ENCODE measurements at places on chromosomes 2 and 18.

DNA sequence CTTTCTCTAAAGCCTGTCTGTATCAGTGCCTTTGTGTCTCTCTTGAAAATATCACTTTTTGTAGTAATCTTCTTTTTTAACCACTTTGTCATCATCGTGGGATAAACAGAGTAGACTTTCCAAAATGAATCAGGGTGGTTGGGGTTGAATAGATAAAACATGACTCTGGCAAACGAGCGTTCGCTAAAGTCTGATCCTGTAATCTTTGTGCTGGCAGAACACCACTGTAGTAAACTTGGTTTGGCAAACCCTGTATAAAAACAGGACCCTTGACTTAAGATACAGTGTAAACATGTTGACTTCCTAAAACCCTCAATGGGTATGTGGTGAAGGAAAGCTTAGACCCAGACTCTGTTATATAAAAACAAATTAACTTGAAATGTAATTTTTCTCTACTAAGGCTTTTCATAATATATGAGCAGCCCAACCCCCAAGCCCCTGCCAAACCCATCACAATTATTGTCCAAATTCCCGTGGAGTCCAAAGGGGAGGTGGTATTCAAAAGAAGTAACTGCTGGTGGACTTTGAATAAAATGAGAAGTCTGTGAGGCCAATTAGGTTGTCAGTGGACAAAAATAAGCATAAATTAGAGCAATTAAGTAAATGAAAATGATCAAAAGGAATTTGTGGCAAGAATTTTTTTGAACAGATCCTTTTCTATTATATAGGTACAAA is 52.2 kb downstream of the COLEC12 start:
- no peak overlapping the region for H3K27ac ChIP-seq
- H3K4me3 ChIP-seq, result no peak overlapping the region
- peaks cover 20% of the 10 kb centered on the region for H3K27me3 ChIP-seq
- no peaks in the 10 kb centered on the region for H3K36me3 ChIP-seq

GRCh38 chr2:104254017-104254416 is 599.9 kb upstream of the POU3F3 start:
- no peaks in the 10 kb centered on the region for H3K4me1 ChIP-seq
- no peak overlapping the region for H3K27ac ChIP-seq
- no peaks in the 10 kb centered on the region for H3K27me3 ChIP-seq
- no peak overlapping the region for H3K4me3 ChIP-seq
- H3K36me3 ChIP-seq, result no peaks in the 10 kb centered on the region
- no peak for DNase-seq

- no peak overlapping the region for H3K4me3 ChIP-seq
- H3K27me3 ChIP-seq, result no peaks in the 10 kb centered on the region
- H3K4me1 ChIP-seq, result no peaks in the 10 kb centered on the region
- DNase-seq, result no peak
- H3K36me3 ChIP-seq, result peaks cover 99% of the 10 kb centered on the region
Observed at GRCh38 chr2:117933884-117934354, 80.0 kb downstream of the CCDC93 start.

DNA sequence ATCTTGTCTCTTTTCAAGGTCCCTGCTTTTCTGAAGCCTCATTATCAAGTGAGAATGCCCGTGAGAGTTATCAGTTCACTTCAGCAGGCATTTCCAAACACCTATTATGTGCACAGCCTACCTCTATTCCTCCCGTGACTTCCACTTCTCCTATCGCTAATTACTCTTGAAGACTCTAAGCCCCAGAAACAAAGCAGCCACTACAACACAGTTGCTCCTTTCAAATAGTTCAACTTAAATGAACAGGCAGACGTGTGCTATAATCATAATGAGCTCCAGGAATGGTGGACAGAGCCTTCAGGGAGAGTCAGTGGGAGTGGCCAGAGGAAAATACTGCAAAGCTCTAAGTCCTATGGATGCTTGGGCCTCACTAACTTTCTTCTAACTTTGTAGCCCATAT is 159.0 kb downstream of the RDH14 start:
- DNase-seq, result no peak

GRCh38 chr2:196276421-196276820 is 105.0 kb upstream of the STK17B start:
- peak overlapping the region; percentile 93 for H3K27ac ChIP-seq
- H3K27me3 ChIP-seq, result no peaks in the 10 kb centered on the region
- peaks cover 66% of the 10 kb centered on the region for H3K4me1 ChIP-seq
- DNase-seq, result no peak
- peak overlapping the region; percentile 56 for H3K4me3 ChIP-seq
- H3K36me3 ChIP-seq, result no peaks in the 10 kb centered on the region

DNA sequence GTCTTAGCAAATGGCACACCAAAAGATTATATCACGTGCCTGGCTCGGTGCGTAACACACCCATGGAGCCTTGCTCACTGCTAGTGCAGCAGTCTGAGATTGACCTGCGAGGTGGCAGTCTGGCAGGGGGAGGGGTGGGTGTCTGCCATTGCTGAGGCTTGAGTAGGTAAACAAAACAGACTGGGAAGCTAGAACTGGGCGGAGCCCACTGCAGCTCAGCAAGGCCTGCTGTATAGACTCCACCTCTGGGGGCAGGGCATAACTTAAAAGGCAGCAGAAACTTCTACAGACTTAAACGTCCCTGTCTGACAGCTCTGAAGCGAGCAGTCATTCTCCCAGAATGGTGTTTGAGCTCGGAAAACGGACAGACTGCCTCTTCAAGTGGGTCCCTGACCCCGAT is 55.9 kb upstream of the FSHR start:
- H3K27ac ChIP-seq, result no peak overlapping the region
- H3K36me3 ChIP-seq, result no peaks in the 10 kb centered on the region
- H3K27me3 ChIP-seq, result no peaks in the 10 kb centered on the region
- H3K4me3 ChIP-seq, result no peak overlapping the region
- H3K4me1 ChIP-seq, result no peaks in the 10 kb centered on the region

- no peaks in the 10 kb centered on the region for H3K27me3 ChIP-seq
- no peak overlapping the region for H3K4me3 ChIP-seq
- DNase-seq, result no peak
- no peaks in the 10 kb centered on the region for H3K36me3 ChIP-seq
Observed at GRCh38 chr18:49731421-49731841, 81.9 kb downstream of the ACAA2 start.

GRCh38 chr2:177688844-177689243 is 296.3 kb downstream of the AGPS start:
- H3K27ac ChIP-seq, result no peak overlapping the region
- peaks cover 1% of the 10 kb centered on the region for H3K4me1 ChIP-seq
- no peaks in the 10 kb centered on the region for H3K36me3 ChIP-seq
- H3K4me3 ChIP-seq, result no peak overlapping the region
- peaks cover 3% of the 10 kb centered on the region for H3K27me3 ChIP-seq
- no peak for DNase-seq

- no peaks in the 10 kb centered on the region for H3K36me3 ChIP-seq
- no peak for DNase-seq
- H3K27me3 ChIP-seq, result peaks cover 6% of the 10 kb centered on the region
- H3K4me3 ChIP-seq, result no peak overlapping the region
- H3K4me1 ChIP-seq, result no peaks in the 10 kb centered on the region
Observed at GRCh38 chr2:8926356-8926755, 77.1 kb downstream of the MBOAT2 start.

GRCh38 chr2:196415384-196415783 is 224.1 kb upstream of the CCDC150 start:
- H3K27me3 ChIP-seq, result peaks cover 3% of the 10 kb centered on the region
- H3K4me1 ChIP-seq, result peaks cover 7% of the 10 kb centered on the region
- DNase-seq, result no peak
- H3K4me3 ChIP-seq, result peak overlapping the region; percentile 54
- H3K36me3 ChIP-seq, result no peaks in the 10 kb centered on the region
- peak overlapping the region; percentile 24 for H3K27ac ChIP-seq

- H3K4me3 ChIP-seq, result no peak overlapping the region
- no peak for DNase-seq
- H3K36me3 ChIP-seq, result no peaks in the 10 kb centered on the region
Observed at GRCh38 chr2:10028407-10028987, 14.9 kb upstream of the KLF11 start.

All from activated T-cell treated with anti-CD3 and anti-CD28 coated beads, Interleukin-2, amount 50 U/mL, for 24 hours (primary cell).